NCI-H1436 (cell line): ENCODE measurements at places on chromosomes 13 and 19.

DNA sequence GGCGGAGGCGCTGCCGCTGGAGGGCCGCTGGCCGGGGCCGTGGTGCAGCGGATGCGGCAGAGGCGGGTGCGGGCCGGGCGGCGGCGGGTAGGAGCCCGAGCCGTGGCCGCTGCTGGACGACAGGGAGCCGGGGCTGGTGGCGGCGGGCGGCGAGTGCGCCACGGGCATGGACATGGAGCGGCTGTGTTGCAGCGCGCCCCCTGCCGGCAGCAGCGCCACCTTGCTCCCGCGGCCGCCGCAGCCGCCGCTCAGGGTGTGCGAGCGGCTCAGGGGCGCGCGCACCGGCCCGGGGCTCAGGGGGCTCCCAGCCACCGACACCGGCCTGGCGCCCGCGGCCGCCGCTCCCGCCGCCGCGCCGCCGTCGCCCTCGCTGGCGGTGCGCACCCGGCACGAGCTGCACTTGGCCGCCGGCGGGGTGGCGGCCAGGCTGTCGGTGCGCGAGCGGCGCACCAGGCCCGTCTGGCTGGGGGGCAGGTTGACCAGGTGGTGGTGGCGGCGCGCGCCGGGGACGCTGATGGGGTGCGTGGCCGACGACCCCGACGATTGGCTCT, 1.7 kb downstream of the IRS2 start:
- peak; percentile 43 for DNase-seq

- DNase-seq: no peak
Observed at GRCh38 chr19:14383661-14384555, 2.7 kb downstream of the ADGRE5 start.

DNA sequence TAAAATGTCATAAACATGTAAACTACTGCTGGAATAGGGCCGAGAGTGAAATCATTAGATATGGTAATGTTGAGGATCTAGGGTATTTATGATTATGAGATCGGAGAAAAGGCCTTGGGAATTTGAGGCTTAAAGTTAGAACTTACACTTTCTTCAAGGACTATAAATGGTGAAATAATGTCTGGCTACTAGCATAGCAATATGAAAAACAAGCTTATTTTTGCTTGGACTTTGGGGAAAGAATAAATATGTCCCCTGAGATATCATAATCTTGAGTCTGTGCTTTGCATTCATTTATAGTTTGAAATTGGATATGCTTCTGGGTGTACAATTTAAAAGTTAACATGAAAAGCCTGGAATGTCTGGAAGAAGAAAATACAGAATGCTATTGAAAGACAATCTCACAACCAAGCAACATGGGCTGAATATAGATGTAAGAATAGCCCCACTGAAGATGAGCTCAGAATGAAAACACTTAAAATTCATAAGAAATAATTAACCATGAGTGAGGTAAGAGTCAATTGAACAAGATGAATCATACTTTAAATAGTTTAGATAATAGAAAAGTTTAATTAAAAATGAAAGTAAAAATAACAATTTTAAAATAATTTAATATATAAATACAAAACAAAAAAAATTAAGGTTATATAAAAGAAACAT, 1555.4 kb upstream of the MIR17HG start:
- DNase-seq: no peak

DNA sequence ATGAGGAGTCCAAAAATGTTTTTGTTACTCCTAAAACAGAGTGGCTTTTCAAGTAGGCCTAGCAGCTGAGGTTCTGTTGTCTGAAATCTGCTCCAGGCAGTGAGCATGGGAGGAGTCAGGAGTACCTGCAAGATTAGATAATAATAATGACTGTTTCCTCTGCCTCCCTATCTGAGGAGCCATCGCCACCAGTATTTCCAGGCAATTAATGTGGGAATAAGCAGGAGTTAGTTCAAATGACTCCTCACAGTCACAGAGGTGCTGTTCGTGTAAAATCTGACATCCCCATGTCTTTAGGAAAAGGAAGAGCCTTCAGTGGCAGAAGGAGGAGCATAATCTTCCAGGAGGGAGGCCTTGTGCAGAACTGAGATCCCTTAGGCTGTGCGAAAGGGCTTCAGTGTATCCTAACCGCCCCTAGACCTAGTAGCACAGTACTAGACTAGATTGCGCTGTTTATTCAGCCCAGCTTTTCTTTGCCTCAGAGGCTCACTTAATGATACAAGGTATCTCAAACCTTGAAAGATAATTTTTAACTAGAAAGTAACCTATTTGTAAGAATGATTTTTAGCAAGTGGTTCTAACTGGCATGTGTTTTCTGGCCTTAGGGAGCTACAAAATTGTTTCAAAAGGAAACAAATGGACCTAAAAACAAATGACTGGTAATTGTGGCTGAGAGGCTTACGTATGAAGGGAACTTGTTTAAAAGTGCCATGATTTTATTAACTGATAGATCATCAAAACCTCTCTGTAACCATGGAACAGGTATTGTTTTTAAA, 49.0 kb downstream of the FREM2 start:
- no peak for DNase-seq

GRCh38 chr13:110868720-110869119, 46.1 kb downstream of the ANKRD10 start:
- no peak for DNase-seq

DNA sequence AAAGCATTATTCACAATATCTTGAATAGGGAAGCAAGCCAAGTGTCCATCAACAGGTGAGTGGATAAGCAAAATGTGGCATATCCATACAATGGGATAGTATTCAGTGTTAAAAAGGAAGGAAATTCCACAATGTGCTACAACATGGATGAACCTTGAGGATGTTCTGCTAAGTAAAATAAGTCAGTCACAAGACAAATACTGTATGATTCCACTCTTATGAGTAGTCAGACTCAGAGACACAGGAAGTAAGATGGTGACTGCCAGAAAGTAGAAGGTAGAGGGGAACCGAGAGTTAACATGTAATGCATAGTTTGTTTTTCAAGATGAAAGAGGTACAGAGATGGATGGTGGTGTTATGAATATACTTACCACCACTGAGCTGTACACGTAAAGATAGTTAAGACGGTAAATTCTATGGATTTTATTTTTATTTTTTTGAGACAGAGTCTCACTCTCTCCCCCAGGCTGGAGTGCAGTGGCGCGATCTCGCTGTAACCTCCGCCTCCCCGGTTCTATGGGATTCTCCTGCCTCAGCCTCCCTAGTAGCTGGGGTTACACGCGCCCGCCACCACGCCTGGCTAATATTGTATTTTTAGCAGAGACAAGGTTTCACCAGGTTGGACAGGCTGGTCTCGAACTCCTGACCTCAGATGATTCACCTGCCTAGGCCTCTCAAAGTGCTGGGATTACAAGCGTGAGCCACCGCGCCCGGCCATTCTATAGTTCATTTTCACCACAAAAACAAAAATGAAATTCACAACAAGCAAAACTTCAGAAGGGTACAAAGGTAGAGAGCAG, 1.0 kb upstream of the CHAMP1 start:
- no peak for DNase-seq

GRCh38 chr19:55692681-55693081, 17.7 kb downstream of the EPN1 start:
- no peak for DNase-seq

GRCh38 chr19:21709464-21709863, 57.9 kb downstream of the ZNF100 start:
- no peak for DNase-seq

DNA sequence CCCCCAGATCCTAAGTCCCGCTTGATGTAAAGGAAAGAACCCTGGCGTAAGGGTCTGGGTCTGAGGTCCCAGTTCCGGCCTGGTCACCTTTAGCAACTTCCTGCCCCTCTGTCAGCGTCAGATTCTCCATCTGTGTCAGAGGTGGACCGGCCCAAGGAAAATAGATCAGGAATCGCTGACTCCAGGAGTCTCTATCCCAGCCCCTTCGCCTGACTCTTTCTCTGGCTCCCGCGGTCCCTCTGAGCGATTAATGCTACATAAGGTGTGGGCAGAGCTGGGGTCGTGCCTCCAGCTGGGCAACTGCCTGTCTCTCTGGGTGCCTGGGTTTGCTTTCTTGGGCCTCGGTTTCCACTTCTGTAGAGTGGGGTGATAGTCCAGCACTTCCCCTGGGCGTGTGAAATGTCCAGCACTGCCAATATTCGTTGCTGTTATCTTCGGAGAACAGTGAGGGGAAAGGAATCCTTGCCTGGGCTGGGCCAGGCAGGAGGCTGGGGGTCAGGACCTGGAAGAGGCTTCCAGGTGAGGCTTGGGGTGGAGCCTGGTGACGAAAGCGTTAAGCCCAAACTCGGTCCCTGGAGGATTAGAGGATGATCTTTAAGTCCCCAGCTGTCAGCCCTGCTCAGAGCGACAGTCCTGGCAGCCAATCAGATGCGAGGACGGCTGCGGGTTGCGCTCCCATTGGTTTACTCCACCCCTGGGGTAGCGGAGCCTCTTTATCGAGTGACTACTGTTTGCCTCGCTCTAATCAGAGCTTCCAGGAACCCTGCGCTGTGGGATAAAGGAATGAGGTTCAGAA, 767 bp downstream of the ABCA7 start:
- DNase-seq: peak; percentile 94

DNA sequence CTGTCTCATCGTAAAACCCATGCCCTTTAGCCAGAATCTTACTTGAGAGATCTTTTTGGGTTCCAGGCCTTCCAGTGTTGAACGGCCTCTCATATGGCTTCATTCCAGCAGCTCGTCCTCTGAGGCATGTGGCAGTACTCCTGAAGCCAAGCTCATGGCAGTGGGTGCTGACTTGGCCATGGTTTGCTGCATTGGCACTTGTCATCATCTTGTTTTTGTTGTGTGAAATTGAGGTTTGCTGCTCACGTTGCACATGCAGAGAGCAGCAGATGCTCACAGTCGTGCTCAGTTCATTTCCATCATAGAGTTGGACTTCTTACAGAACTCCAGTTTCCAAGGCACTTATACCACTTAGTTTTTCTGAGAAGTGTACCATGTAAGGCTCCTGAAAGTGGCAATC, 14.9 kb downstream of the TEX29 start:
- DNase-seq: no peak

DNA sequence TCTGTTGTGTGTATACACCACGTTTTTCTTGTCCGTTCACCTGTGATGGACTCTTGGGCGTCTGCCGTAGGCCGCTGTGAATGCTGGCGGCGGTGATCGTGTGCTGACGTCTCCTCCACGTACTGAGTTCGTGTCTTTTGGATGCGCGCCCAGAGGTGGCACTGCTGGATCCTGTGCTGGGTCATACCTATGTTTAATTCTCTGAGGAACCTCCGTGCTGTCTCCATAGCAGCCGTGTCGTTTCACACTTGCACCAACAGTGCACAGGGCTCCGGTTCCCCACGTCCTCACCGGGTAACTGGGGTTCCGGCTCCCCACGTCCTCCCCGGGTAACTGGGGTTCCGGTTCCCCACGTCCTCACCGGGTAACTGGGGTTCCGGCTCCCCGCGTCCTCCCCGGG, 56.2 kb downstream of the ATP11A start:
- no peak for DNase-seq

DNA sequence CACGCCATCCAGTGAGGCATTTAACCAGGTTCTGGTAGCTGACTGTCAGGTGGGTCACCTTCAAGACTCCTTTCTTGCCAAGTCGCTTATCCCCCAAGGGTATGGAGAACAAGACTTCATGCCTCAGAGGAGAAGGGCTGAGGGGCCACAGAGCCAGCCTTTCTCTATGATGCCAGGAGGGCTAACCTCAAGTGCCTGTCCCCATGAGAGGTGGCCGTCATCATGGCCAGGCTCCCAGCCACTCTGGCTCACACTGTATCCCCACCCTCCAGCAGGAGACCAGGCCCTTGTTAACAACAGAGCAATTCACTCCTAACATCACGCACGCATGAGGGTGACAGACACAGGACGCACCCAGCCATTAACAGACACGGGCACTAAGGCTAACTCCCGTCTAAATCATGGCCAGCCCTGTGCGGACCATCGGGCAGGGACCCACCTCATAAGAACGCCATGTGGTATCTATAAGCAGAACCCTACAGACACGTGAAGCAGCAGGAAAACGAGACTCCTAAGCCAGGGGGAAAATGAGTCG, 38.6 kb upstream of the ISYNA1 start:
- DNase-seq: no peak

GRCh38 chr13:99859178-99860177, 112.1 kb downstream of the ZIC5 start:
- no peak for DNase-seq

DNA sequence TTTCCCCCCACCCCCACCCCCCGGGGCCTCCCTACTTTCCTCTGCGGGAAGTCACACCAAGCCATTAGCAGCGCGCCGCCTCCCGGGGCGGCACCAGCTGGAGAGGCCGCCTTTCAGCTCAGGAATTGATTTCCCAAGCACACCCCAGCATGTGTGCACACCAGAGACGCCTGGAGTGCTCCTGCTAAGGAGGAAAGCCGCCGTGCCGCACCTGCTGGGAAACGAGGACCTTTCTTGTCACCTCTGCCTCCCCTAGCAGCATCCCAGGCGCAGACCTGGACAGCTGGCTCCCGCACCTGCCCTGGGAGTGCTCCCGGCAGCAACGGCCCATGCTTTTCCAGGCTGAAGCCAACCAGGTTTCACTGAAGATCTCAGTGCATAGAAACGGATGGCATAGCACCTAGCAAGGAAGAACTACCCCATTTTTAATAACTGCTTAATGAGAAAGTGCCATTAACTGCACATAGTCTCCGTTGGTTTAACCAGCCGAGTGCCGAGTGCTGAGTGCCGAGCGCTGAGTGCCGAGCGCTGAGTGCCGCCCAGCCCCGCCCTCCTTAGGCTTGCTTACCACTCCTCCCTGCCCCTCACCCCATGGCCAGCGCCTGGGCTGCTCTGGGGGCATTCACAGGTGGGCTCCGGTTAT, 165.0 kb downstream of the USP12 start:
- no peak for DNase-seq

DNA sequence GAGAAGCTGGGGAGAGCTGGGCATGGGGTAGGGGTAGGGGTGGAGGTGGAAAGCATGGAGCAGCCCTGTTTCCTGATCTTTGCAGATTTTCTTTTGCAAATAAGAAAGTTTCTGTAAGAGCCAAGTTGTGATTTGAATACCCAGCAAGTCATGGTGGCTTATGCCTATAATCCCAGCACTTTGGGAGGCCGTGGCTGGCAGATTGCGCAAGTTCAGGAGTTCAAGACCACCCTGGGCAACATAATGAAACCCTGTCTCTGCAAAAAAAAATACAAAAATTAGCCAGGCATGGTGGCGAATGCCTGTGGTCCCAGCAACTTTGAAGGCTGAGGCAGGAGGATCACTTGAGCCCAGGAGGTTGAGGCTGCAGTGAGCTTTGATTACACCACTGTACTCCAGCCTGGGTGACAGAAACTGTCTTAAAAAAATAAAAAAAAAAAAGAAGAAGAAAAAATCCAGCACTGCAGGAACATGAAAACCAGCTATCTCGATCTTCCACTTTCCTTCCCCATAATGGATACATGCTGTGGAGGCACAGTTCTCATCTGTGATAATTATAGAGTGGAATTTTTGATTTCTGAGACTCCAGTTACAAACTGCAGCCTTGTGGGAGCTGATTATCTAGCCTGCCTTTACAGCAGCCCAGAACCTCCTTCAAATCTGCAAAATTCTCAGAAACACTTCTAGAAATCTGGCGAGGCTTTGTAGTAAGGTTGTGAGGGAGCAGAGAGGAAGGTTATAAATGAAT, 12.1 kb upstream of the TEX26 start:
- DNase-seq: no peak
